ENCODE measurements at places on chromosomes 5 and 9. TPM values are rescaled to one million over a fixed set of nuclear protein-coding genes. Genes with fewer than 3 reads are reported as not detected.

The SOHLH1 gene
- polyA plus RNA-seq: not detected

DNA sequence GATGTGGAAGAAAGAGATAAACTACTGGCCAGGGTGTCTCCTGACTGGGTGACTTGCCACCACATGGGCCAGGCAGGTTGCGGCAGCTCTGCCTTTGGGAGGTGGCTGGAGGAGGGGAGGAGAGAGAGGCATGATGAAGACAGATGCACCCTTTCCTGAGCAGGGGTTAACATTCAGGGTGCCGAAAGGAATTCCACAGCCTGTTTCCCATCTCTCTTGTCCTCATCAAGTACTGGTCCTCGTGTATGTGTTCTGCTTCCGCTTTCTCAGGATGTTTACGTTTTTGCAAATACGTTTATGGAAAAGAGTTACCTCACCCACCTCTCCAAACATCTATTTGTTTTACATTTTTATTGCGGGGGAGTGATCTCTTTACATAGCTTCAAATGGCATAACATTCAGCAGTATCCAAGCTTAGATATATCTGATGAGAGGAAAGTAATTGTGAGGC is 73.4 kb downstream of the C9orf85 start:
- DNase-seq: no peak

The C1QTNF2 gene
- polyA plus RNA-seq: 1.7 TPM

DNA sequence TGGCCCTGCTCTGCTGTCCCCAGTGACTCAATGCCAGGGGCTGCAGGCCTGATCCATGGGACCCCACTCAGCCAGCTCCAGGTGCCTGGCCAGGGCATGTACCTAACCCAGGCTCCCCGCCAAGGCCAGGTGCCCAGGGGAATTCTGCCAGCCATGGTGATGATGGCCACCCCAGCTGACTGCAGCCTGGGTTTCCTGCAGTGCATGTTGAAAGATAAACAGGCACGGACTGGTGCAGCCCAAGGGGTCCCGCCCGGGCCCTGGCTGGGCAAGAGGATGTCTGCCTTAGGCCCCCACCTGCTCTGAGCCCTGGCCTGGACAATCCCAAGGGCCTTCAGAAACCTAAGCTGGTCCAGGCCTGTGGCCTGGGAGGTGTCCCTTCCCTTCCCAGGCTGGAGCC is 1.2 kb downstream of the ABCA2 start:
- DNase-seq: no peak

Data from renal pelvis (tissue), 12 donors.